ENCODE measurements at places on chromosomes 5 and 9.

- no peak for DNase-seq
Measured at GRCh38 chr5:32358611-32359010, 45.9 kb upstream of the MTMR12 start.

GRCh38 chr9:1743121-1743960 lies 271.8 kb upstream of the SMARCA2 start:
- no peak for DNase-seq

DNA sequence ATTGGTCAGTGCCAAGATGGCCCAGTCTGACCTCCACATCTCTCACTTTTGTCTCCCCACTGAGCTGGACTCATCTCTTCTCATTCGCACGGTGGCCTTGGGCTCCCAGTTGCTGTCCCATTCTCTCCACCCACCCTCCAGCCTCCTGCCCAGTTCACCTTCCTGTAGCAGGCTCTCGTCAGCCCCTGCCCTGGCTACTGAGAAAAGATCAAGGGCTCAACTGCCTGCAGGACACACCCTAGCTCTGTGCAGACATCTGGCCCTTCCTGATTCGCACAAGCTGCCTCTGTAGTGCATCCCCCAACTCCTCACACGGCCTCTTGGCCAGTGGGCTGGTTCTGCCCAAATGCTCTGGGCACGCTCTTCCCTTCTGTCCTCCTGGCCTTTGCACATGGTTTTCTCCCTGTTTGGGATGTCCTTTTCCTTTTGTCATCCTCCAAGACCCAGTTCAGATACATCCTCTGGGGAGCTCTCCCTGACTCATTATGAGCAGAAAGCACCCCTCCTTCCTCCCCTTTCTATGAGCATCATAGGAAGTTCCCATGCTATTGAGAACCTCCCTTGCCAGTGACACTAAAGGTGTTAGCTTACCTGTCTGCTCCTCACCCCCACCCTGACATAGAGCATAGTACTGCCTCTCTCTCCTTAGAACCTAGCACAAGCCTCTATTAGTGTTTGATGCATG lies 78.5 kb upstream of the TGFBR1 start:
- no peak for DNase-seq

- DNase-seq, result no peak
Measured at GRCh38 chr9:96031366-96031824, 155.9 kb downstream of the ERCC6L2 start.

- no peak for DNase-seq
Measured at GRCh38 chr5:50663636-50664035, 2.8 kb upstream of the PARP8 start.

DNA sequence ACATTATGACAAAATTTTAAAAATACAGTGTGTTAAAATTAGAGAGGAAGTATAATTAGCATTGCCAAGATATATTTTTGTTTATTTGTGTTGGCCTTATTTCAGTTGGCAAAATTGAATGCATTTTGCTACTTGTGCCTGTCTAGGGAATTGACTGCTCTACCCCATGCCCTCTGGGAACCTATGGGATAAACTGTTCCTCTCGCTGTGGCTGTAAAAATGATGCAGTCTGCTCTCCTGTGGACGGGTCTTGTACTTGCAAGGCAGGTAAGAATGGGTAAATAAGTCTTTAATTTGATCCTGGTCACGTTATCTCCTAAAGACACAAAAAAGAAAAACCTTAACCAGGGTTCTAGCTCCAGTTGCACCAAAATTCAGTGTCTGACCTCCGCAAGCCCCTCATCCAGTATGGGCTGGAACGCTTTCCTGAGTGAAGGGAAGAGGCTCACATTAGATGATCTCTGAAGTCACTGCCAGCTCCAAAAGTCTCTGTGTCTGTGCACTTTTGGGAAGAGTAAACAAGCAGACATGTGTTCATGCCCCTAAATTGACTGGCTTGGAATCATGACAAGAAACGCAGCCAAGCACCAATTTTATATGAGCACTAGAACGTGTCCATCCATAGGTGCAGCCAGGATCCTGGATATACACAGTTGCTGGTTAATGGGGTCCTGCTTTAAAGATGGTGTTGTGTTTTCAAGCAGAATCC lies 98.3 kb upstream of the PRRC1 start:
- DNase-seq, result no peak

DNA sequence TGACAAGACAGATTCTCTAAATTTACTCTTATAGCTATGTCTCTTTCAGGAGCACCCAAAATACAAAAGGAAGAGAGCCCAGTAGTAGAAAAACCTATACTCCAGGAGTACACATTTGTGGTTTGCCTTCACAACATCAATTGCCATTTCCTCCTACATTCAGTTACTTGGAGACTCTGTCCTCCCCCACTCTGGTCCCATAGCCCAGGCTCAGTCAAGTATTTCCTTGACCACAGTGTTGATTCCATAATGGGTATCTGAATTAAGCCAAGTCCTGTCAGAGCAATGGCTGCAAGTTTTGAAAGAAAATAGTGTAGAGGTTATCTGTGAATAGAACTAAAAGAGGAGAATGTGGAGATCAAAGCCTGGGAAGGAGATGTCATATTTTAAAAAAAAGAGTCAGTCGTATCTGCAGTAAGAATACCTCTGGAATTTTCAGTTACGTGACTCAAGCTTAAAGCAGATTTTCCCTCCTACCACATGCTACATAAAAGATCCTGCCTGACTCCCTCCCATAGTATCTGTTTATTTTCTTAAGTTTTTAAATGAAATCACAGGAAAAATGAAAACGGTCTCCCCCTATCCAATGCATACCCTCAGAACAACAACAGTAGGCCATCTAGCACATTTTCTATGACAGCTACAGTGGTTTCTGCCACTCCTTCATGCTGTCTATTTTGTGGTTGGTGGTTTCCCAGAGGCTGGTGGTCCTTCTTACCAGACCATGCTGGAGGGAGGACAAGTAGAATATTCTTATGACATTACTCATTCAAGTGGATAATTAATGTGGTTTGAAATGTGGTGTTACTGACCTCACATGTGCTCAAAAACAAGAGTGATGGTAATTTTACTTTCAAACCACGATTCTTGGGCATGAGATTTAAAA lies 249.7 kb upstream of the TMEM161B start:
- no peak for DNase-seq

DNA sequence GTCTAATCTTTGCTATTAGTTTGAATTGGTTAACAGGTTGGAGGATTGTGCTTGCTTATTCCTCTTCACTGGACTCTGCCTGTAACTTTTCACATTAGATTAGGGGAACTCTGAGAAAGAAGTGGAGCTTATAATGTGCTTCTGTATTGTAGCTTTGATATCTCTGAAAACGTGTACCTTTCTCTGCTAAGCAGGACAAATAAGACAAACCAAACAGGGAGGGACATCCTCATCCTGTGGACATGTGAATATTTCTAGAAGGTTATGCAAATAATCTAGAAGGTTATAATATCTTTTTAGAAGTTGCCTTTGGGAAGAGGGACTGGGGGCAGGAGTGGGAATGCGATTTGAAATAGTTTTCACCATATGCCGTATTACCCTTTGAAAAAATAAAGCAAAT lies 11.7 kb downstream of the IQGAP2 start:
- no peak for DNase-seq

DNA sequence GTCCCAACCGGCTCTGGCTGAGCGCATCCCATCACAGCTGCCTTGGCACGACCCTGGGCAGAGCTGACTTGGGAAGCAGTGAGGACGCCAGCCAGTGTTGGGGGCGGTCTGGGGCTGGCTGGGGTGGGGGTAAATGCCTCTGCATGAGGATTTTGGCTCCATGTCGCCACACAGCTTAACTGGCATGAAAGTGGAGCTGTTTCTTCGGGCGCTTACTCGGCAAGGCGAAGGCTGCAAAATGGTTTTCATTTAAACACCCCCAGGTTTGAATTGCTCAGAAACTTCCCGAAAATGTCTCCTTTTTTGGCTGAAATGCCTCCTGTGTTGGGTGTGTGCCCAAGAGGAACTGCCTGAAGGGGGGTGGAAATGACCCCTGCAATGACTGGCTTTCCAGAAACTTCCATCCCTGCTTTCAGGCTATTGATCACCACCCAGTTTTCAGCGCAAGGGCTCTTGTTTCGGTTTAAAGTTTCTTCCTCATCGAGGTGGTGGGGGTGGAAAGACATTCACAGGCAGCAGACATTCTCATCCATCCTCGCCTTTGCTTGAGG lies 38.3 kb downstream of the PTGES start:
- DNase-seq, result no peak
